ENCODE measurements at places on chromosomes 11 and 22.

GRCh38 chr11:2041153-2041552, 43.5 kb upstream of the H19 start:
- DNase-seq: no peak

DNA sequence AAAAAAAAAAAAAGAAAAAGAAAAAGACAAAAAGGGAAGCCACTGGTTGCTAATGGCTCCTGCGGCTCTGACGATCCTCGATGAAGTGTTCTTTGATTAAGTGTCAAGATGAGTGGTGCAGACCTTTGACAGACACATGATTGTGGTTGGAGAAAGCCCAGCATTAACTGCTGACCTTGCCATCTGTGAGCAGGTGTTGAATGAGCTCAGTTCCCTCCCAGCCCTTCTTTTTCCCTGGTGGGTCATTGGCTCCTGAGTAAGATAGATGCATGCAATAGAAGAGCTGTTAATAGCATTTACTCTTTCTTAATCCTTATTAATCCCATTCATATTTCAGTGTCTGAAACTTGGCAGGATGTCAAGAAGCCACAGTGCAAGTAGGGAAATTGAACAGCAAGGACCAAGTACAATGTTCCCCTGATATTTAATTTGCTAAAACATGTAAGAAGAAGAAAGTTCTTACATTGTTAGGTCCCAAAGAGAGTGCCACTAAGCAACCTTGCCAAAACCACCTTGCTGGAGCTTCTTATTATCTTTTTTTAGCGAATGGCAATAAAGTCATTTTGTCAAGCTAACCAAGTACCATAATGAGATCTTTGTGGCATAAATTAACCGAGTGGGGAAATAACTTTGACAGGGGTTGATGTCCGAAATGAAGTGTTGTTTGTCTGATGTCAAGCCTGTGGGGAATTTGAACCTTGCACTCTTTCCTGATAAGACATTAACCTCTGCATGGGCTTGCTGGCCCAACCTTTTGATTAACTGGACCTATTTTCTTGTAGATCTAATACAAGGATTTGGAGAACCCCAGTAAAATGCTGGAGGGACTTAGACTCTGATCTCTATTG, 113.7 kb downstream of the PTPRJ start:
- no peak for DNase-seq

DNA sequence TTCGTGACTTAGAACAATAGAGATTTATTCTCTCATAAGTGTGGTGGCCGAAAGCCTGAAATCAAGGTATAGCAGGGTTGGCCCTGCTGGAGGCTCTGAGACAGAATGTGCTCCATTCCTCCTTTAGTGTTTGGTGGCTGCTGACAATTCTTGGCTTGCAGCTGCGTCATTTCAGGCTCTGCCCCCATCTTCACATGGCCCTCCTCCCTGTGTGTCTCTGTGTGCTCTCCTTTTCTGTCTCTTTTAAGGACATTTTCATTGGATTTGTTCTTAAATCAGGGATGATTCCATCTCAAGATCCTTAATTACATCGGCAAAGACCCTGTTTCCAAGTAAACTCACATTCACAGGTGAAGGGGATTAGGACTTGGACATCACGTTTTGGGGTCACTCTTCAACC, 10.2 kb upstream of the APOL6 start:
- DNase-seq: no peak

GRCh38 chr11:122082205-122082604, 33.8 kb downstream of the BLID start:
- DNase-seq: no peak

GRCh38 chr22:47928631-47929030, 1166.2 kb downstream of the TBC1D22A start:
- no peak for DNase-seq

DNA sequence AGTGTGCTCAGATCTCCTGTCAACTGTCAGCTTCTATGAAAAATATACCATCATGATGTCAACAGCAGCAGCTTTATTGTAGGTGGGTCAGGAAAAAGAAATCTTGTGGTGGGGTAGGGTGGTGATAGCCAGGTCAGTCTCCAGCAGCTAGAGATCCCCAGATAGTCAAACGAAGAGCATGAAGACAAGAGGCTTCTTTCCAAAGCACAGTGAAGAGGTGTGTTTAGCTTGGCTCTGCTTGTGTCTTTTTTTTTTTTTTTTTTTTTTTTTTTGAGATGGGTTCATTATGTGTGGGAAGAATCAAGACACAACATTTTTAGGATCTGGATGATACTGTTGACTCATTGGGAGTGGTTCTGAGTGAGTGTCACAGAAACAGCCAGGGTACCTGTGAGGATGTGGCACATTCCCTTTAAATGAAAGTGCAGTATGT, 1075.5 kb downstream of the NTM start:
- DNase-seq: no peak

- no peak for DNase-seq
Measured at GRCh38 chr11:3052109-3052479, 5.1 kb downstream of the CARS1 start.

- DNase-seq: no peak
Measured at GRCh38 chr11:63896071-63896470, 20.9 kb downstream of the RCOR2 start.

DNA sequence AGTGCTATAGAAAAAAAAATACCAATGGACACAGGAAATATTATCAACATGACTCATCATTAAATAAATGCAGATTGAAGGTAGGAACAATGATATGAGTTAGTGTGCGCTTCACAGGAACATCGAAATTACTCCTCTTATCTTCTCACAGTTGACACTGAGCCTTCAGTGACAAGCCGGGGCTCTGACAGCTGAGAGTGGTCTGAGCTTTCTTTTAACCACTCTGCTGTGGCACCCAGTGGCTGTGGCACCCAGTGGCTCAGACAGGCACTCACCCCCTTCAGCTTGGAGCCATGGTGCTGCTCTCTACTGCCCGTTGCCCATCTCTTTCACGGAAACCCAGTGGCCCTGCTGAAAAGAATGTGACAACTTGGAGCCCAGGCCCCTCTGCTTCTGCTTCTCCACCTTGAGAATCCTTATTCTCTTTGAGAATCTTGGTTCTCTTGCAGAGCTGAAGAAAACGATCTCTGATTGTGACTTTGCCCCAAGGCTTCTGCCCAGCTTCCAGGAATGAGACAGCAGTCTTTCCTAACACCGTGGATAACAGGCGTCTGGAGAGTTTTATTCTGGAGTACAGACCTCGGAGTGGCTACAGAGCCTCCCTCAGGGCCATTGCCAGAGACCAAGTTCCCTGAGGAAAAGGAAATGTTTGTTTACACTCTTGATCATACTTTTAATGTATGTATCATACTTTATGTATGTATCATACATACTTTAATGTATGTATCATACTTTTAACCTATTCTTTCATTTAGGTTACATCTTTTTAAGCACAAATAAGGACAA, 37.1 kb upstream of the OR8B8 start:
- DNase-seq: no peak

DNA sequence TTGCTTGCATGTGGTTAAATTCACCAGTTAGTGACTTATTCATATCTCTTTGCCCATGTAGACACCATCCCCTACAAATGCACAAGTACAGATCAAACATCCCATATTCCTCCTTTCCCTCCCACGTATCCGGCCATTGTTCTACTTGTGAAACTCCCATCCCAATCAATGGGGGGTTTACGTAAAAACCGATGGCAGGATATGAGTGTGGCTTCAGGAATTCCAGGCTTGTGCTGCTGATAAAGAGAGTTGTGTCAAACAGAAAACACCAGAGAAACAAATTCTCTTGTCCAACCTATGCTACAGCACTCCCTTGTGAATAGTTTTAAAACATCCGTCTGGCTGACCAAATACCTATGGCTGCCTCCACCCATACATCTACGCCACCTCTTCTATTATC, 15.5 kb downstream of the FLI1 start:
- no peak for DNase-seq

DNA sequence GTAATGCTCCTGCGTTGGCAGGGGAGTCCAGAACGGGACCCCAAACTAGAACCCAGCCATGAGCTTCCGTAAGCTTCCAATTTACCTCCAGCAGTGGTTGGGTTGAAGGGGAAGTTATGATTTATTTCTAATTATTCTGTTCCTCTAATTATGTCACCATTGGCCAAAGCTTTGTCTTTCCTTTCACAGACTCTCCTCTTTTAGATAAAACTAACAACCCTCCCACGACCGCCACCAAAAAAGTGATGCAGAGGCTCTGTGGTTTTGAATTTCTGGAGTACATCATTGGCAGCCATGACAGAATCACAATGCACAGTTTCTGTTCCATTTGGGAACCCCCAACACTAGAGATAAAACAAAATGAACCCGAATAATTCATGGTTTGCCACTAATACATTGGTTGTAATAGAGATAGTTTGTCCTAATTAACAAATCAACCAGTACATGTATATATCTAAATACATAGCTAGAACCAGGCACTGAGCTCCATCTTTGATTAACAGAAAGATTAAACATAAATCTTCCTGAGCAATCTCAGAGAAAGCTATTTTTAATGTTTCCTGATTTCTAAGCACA, 64.3 kb downstream of the ETS1 start:
- DNase-seq: no peak

GRCh38 chr11:121553806-121554205, 101.0 kb upstream of the SORL1-AS1 start:
- no peak for DNase-seq

DNA sequence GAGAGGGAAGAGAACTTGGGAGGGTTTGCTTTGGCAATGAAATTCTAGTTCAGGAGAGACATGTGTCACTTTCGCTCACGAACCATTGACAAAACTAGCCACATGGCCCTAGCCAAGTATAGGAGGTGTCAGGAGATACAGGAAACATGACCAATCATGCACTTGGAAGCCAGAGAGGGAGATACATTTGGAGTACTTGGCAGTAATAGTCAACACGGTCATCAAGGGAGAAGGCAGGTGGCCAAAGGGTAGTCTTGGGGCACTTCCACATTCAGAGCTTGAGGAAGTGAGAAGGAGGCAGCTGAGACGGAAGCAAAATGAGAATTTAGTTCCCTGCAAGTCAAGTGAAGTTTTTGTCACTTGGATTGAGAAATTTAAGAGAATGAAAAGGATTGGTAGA, 26.4 kb upstream of the KIRREL3 start:
- no peak for DNase-seq

- no peak for DNase-seq
Measured at GRCh38 chr22:20223421-20224255, 44.5 kb downstream of the RTN4R start.

GRCh38 chr11:91536366-91536765, 688.3 kb upstream of the FAT3 start:
- no peak for DNase-seq

DNA sequence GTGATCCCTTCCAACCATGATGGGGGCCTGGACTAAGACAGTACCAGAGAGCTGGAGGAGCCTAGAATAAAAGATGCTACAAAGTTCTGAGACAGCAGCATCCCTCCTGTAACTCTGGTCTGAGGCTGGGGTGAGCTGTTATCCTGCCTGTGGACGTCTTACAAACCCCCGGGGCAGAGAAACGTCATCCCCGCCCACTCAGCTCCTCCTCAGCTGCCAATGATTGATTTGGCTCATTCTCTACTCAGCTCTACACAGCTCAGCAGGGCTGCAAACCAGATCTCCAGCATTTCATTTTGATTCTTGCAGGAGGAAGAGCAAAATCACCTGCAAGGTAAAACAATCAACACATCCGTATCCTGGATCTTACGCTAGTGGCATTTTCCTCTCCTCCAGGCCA, 55.5 kb downstream of the CSNK2A3 start:
- DNase-seq: no peak
